AG09309 (cell line): ENCODE measurements at places on chromosomes 6 and 20.

DNA sequence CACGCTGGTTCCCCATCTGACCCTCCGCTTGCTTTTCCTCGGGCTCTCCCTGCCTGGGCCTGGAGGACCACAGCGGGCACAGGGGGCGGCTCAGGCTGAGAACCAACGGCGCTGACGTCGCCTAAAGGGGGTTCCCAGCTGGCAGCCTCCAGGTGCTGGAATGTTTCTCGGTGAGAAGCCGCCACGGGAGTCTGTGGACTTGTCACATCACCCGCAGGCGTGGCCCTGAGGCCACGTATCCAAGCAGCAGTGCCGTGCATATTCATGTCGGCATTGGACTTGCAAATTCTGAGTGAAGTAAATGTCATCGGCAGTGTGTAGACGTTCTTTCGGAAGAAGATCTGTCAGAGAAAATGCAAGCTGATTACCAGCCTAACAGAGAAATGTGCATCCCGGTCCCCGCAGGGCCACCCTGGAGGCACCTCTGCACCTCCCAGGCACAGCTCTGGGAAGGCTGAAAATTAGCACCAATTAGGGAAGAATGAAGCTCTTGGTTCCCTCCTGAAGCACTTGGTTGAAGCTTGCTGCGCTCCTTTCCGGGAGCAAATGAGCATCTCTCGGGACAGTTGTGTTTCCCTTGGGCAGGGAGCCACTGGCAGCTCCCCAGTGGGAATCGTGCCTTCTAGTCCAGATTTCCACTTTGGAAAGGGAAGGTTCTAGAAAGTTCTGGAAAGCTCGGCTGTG lies 24.3 kb downstream of the NTSR1 start:
- no peak for DNase-seq

DNA sequence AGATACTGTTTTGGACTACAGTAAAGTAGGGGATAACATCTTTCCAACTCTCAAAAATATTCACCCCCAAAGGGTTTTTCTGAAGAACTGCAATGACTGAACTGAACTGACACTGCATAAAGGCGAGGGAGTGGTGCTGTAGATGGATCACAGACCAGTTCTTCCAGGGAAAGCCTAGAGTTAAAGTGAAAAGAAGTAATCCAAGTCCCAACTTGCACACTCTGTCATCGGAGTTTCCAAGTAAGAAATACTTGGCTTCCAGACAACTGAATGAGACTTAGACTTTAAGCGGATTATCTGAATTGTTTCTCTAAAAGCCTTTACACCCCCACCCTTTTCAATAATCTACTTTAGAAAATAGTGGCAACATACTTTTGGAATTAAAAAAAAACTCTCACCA lies 134.1 kb upstream of the PREP start:
- DNase-seq = no peak

GRCh38 chr6:39466631-39467030 lies 144.1 kb upstream of the KCNK16 start:
- no peak for DNase-seq

DNA sequence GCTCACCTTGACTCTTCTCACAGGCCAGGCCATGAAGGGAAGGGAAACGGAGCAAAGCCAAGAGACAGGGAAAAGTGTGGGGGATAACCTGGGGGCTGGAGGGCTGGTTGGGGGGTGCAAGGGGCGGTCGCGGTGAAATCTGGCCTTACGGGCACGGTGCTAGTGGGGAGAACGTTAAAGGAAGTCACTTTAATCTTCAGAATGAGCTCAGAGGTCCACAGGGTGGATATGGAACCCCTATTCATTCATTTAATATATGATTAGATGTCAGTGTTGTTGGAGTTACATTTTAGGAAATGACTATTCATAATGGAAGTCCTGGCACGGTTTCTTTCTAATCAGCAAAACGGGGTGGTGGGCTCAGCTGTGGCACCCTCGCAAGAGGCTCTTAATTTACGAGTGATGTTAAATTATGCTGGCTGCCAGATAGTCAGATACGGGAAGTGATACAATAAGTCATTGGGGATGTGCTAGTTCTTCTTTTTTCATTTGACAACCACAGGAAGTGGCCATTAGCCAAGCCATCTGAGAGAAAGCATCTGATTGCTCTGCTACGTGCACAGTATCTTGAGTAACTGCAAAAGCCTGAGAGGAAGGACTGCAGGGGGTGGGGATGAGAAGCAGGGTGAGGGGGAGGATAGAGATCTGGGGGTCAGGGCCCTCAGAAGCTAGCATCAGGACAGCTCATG lies 253.0 kb downstream of the QKI start:
- no peak for DNase-seq

- no peak for DNase-seq
Measured at GRCh38 chr20:51034988-51035656, 12.2 kb upstream of the KCNG1 start.

DNA sequence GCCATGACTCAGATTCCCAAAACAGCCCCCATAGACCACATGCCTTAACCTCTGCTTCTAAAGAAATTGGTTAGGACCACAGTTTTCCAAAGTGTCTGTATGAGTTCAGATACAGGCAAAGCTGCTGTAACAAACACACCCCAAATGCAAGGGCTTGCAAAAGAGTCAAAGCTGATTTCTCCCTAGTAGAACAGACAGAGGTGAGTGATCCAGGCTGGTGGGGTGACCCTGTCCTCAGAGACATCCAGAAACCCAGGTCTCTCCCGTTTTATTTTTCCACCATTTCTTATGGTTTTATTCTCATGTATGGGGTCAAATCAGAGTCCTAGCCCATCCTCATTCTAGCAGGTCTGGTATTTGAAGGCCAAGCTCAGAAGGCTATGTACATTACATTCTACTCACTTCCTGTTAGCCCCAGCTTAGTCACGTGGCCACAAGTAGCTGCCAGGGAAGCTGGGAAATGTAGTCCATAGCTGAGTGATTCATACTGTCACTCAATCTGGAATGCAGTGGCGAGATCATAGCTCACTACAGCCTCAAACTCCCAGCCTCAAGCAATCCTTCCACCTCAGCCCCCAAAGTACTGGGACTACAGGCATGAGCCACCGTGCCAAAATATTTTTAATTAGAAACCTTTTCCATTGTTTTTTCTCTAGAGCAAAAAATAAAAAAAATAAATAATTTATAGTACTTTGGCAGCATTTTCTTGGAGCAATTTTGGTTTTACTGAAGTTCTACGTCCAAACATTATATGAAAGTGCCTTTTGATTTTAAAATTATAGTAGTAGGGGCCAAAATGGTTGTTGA lies 175.2 kb downstream of the ZMYND8 start:
- DNase-seq = no peak

DNA sequence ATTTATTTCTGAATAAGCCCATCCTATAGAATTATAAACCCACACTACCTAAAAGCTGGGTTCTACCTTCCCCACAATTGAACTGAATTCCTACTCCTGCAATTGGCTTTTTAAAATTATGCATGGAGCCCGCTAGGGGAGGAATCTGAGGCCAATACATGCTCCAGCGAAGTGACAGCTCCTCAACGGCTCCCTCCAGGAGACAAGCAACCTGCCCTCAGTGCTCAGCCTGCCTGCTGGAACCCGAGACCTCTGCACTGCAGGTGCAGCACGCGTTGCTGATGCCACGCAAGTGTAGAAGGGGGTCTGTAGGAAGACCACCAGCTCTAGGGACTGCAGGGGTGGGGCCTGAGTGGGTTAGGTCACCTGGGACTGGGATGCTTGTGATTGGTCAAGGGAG lies 170.2 kb upstream of the CDYL start:
- no peak for DNase-seq

DNA sequence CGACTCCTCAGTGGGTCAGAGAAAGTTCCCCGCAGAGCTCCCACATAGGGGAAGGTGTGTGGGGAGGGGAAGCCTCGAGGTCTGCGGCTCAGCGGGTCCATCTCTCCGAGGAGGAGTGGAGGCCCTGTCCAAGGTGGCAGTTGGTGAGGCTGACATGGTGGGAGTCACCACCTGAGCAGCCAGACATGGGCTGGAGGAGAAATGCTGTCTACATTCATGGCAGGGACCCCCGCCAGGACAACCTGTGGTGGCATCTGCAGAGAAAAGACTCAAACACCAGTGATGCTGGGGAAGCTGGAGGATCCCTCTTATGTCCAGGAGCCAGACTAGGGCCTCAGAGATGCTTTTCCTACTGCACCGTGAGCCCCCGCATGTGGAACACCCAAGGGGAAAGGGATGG lies 49.8 kb downstream of the BMP7 start:
- no peak for DNase-seq
